ENCODE measurements at places on chromosomes 6 and 20.
A peak's percentile ranks its signal among the peaks of the same experiment; 100 is the strongest.

DNA sequence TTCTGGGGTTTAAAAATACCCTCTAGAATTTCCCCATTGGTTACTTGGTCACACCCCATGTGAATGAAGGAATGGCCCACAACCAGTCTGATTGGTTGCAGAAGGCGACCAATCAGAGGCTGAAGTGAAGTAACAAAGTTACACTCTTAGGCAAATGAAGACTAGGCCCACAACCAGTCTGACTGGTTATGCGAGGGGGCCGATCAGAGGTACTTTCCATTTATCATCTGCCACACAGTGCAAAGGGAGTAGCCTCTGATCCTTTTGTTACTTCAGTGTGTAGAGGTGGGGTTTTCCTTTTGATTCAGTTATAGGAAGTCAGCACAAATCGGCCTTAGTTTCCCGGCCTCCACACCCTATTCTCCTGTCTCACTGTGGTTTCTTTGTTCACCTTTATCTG is 61.2 kb upstream of the SGK1 start:
- DNase-seq: peak; percentile 76

DNA sequence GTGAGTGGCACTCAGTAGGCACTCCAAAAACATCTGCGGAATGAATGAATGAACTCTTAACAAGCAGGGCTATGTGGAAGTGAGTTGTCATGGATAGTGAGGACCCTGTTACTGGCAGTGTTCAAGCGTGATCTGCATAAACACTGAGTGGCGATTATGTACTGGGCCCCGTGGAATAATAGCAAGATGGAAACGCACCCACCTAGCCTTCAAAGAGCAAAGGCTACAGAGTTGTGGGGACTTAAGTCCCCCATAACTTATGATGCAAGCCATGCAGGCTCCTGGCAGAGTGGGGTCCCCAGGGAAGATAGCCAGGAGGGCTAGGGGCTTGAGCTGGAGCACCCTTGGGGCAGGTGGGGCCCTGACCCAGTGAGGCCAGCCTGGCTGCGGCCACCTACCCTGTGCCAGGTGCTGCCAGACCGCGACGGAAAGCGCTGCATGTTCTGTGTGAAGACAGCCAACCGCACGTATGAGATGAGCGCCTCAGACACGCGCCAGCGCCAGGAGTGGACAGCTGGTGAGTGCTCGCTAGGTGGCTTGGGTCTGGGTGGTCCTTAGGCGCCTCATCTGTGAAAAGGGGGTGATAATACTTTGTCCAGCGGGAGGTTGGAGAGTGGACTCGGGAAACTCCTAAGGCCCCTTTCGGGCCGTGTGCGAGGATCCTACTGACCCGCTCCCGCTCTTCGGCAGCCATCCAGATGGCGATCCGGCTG is 20.0 kb downstream of the DEF6 start:
- DNase-seq: no peak

GRCh38 chr6:34615574-34616226 is 59.6 kb upstream of the SPDEF start:
- no peak for DNase-seq

DNA sequence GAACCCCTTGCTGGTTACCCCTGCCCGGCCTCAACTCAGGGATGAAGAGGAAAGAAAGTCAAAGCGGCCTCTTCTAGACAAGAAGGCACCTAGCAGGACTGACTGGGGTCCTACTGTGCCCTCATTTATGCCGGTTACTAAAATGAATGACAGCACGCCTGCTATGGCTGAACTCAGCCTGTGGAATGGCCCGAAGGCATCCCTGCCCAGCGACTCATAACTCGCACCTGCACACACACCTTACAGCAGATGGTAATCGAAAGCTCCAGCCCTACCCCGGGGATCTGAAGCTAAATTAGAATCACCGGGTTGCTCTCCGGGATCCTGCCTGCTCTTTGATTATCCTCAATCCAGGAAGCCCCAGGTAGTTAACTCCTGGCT is 747 bp upstream of the TXNDC5 start:
- no peak for DNase-seq

DNA sequence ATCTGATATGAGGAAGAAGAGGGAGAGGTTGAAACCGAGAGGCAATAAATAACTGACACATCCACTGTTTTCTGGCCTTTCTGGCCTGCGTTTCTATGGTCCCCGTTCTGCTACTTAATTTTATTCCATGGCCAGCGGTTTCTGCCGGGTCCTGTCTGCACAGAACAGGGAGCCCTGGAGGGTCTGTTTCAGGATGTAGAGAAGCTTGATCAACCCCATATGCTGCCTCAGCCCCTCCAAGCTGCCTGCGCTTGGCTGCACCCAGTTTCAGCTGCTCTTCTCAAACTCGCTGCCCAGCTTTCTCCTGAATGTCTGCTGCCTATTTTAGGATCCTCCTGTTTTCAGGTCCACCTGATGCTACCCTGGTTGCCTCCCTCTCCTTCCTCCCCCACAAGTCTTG is 18.5 kb upstream of the PACSIN1 start:
- DNase-seq: no peak

DNA sequence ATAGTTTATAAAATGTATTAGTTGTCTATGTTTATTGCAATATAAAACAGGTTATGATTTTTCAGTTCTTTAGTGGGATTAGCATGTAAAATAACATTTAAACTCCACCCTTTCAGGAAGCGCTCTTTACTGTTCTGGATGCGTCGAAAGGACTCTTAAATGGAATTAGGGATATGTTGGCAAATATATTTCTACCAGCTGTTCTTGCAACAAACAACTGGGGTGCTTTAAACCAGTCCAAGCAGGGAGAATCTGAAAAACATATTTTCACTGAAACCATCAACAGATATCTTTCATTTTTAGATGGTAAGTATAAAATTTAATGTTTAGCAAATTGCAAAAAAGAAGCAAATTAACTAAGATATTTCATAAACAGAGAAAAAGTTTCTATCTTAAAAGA is 21.8 kb downstream of the DNAH8 start:
- no peak for DNase-seq

- no peak for DNase-seq
Observed at GRCh38 chr6:140284871-140285270, 910.4 kb upstream of the CITED2 start.

DNA sequence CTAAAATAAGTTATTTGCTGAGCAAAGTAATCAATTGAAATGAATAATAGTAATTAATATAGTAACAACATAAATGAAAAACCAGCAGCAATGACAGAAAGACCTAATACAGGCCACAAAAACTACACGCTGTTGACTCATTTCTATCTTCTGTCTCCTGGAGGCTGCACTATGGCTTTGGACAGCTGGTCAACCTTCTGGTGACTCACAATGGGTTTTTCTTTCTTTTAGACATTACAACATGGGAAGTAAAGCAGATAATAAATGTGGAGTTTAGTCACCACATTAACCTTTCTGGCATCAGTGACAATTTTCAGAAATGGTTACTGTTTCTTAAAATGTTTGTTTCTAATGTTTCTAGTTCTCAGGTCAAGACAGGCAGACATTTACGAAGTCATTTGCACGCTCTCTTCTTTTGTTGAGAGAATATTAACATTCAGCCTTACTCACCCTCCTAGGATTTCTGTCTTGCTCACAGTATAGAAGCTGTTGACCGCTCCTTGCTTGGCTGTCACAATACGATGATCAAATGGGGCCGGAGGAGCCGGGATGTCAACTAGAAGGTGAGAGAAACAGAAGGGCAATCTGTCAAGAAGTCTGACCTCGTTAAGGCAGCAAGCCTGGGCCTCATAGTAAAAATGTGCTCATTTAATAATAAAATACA is 62.2 kb downstream of the MYLK4 start:
- no peak for DNase-seq

DNA sequence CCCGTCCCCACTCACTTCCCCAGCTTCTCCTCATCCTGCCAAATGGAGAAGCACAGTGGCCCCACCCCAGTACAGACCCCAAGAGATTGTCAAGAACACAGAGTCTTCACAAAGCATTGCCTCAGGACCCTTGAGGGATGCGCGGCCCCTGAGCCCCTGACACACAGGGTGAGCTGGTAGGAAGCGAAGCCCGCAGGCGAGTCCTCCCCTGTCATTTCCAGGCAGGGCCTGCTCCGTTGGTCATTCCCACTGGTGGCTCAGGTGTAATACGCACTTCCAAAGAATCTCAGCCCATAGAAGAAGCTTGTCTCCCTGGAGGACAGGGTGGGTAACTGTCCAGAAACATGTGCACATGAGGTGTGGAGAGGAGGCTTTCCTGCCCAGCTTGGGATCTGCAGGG is 404.2 kb downstream of the THBS2 start:
- no peak for DNase-seq

DNA sequence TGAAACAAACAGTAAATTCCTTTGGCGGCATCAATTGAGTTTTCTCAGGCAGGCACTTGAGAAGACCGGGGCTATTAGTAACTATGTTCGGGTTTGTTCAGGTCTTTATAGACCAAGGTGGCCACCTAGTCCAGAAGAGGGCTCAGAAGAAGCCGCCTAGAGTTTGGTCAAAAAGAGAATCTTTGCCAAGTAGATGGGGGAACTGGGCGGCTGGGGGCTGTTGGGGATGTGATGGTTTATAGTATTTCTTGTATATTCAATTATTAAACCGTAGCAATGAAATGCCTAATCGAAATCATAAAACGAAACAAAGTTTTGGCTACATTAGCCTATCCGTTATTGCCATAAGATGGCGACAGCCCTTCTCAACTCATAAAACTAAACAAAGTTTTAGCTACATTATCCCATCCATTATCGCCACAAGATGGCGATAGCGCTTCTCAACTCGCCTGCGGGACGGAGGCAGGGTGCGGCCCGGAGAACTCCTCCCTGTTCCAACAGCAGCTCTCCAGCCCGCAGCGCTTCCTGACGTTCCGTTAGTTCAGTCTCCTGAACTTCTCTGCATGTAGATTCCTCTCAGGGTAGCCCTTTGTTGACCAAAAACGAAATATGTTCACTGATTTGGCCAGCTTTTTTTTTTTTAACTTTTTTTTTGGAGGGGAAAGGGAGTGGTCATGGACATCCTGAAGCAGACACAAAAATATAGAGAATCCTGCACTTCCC is 120.5 kb upstream of the PRSS16 start:
- peak; percentile 86 for DNase-seq

GRCh38 chr20:35281506-35282101 is 3.0 kb downstream of the EIF6 start:
- no peak for DNase-seq

DNA sequence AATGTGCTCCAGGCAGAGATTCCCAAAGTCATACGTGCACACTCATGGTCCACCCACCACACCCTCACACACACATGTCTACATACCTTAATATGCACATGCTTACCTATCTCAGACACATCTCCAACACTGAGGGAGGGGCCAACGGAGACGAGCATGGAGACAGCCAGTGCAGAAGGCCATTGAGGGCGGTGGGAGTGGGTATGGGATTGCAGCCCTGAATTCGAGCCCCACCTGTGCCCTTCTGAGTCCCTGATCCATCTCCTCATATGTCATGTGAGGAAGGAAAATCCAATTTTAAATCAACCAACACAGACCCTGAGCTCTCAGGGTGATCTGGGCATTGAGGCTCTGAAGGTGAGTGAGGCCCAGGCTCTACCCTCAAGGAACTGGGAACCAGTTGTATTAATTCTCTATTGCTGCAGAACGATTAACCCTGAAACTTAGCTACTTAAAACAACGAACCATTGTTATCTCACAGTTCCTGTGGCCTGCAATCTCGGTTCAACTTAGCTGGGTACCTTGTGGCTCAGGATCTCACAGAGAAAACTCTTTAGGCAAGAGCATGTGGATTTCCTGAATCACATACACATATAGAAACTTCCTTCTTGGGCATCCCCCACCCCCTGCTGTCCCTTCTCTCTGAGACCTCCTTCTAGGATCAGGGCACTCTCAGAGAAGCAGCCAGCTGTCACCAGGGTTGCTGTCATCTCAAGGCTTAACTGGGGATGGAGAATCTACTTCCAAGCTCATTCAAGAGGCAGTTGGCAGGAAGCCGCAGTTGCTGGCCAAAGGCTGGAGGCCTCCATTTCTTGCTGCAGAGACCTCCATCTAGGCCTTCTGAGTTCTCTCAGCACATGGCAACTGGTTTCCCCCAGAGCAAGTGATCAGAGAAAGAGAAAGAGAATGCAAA is 28.3 kb downstream of the GLP1R start:
- no peak for DNase-seq

DNA sequence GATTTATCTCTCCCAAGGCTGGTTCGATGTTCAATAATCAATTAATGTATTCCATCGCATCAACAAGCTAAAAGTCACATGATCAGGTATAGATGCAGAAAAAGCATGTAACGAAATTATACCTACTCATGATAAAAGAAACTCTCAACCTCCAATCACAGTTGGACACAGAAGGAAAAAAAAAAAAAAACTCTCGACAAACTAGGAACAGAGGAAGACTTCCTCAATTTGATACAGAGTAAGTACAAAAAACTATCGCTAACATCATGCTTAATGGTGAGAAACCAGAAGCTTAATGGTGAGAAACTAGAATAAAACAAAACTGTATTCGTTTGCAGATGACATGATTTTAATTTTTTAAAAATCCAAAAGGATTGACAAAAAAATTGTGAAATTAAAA is 62.0 kb upstream of the SMIM29 start:
- no peak for DNase-seq

GRCh38 chr20:20297181-20297580 is 70.7 kb upstream of the INSM1 start:
- DNase-seq: no peak

DNA sequence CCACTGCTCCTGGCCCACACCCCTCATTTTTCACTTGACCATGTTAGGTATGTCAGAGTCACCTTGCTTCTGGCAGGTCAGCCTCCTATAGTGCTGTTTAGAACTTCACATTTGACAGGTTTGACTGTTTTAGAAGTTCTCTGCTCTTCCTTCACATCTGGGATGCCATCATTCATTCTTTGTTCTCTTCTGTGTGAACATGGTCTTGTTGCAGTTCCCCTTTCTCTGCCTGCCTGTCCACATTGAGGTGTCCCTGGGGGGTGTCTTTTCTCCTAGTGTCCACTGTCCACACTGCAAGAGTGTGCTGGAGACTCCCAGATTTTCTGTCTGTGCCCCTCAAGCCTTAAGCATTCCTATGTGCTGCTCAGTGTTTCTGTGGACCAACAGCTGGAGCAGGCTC is 89.5 kb downstream of the JARID2 start:
- no peak for DNase-seq

- no peak for DNase-seq
Observed at GRCh38 chr6:98033617-98034016, 750.6 kb upstream of the MMS22L start.

DNA sequence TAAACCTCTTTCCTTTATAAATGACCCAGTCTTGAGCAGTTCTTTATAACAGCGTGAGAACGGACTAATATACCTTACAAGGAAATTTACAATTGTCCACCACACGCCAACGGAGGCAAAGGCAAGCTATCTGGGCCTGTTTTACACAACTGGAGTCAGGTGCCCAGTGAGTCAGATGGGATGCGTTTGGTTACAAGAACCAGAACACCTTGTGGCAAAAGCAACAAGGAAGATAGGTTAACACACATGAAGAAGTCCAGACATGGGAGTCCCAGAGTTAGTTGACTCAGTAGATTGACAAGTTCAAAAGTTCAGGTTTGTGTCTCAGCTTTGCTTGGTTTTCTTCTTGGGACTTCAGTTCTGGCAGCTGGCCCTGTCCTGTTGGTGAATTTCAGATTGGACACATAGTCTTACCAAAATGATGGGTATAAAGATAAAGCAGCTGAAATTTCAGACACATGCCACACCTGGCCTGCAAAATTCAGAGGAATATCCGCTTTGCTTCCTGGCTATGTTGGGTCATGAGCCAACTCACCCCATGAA is 97.9 kb downstream of the PXDC1 start:
- no peak for DNase-seq
